NCI-H187 treated with DMSO at 0.1 percent for 48 hours (cell line): ENCODE measurements at places on chromosomes 7 and 10.

DNA sequence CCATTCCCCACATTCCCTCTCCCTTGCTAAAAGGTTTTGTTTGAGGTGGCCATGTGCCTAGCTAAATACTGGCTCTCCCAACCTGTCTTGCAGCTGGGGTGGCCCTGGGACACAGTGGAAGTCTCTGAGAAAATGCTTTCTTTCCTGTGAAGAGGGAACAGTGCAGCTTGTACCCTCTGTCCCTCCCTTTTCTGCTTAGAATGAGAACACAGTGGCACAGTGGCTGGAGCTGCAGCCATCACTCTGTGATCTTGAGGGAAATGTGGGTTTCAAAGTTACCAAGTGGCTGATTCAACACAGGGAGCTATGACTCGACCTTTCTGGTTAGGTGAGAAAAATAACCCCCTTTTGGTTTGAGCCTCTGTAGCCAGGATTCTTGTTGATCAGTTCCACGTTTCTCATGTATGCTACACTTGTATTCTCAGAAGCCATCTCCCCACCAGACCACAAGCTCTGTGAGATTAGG, 62.7 kb upstream of the CARD11 start:
- no peak for DNase-seq

DNA sequence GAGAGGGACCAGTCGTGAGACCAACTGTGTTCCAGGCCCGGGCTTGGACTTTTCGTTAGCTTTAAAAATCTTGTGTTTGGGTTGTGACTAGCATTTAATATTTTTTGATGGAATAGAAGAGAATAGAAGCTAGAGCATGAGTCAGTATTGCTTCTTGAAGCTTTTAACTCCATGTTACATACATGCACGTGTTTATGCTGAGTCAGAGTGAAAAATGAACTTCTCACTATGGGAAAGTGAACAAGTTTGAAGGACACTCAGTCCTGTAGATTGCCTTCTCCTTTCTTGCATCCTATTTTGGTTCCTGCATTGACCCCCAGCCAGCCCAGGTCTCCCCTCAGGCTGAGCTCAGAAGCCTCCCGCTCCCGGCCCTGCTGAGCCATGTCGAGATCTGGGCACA, 31.8 kb downstream of the GHRHR start:
- DNase-seq = no peak

DNA sequence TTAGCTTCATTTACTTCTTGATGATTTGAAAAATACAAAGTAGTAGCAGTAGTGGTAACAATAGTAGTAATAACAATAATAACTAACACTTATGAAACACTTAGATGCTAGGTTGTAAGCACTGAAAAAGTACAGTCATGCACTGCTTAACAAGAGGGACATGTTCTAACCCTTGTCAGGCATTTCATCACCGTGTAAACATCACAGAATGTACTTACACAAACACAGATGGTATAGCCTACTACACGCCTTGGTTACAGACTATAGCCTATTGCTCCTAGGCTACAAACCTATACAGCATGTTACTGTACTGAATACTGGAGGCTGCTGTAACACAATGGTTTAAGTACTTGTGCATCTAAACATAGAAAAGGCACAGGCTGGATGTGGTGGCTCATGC, 60.6 kb downstream of the PUS7 start:
- no peak for DNase-seq

- no peak for DNase-seq
Measured at GRCh38 chr7:71626206-71626605, 494.3 kb downstream of the GALNT17 start.

- peak; percentile 57 for DNase-seq
Measured at GRCh38 chr7:77791336-77791735, 6.9 kb downstream of the TMEM60 start.

DNA sequence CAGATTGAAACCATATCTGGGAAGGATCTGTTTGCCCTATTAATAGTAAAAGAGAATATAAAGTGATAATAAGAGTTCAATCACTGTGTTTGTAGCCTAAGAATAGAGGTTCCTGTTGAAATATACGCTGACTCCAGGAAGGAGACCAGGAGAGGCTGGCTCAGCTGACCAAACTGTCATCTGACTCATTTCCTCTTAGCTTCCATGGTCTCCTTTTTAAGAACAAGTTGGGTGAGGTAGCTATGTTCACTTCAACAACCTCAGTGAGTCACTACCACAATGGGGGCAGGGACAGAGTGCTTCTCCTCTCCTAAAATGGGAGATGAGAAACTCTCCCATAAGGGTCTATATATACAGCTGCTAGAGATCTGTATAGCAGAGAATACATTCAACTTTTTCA, 543.3 kb downstream of the CALN1 start:
- DNase-seq = no peak

GRCh38 chr10:68861253-68861652, 33.9 kb downstream of the STOX1 start:
- DNase-seq = no peak

DNA sequence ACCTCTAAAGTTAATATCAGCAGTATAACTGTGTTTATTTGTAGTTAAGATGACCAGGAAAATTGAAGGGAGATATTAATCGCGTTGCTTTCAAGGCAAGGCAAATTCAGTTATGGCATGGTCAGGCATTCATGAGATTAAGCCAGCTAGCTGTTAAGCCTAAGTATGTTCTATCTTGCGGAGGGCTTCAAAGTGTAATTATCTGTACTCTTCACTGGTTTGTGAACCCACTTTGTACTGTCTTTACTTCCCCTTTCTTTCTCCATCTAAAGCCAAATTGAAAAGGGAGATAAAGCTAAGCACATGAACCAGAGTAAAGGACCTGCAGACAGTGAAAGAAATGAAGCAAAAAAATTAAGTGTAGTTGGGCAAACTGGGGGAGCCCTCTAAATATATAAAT, 483.1 kb upstream of the NRP1 start:
- no peak for DNase-seq

DNA sequence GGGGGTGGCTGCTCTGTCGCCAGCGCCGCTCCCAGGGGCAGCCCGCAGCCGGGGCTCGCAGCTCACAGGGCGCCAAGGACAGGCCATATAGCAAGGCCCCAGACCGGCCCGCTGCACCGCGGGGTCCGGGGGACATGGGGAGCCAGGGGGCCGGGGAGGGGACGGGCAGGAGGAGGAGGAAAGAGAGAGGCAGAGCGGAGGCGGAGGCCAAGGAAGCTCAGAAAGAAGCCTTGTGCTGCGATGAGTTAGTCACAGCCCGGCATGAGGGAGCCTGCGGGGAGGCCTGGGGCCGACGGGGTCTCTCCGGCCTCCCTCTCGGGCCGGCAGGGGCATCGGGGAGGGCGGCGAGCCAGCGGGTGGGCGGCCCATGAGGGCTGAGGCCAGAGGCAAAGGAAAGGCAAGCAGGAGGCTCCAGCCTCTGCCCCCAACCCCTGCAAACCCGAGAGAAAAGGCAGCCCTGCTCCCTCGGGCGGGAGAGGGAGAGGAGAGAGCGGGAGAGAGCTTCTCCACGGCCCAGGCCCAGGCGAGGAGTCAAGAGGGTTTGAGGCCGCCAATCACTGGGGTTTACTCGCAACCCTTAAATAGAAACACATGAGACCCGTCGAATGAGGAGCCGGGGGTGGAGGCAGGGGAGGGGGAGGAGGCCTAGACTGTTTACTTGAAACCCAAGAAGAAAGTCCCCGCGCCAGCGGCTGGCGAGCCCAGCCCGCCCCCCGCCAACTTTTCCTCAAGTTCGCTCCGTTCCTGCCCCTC, 167.9 kb downstream of the NEURL1 start:
- peak; percentile 38 for DNase-seq

DNA sequence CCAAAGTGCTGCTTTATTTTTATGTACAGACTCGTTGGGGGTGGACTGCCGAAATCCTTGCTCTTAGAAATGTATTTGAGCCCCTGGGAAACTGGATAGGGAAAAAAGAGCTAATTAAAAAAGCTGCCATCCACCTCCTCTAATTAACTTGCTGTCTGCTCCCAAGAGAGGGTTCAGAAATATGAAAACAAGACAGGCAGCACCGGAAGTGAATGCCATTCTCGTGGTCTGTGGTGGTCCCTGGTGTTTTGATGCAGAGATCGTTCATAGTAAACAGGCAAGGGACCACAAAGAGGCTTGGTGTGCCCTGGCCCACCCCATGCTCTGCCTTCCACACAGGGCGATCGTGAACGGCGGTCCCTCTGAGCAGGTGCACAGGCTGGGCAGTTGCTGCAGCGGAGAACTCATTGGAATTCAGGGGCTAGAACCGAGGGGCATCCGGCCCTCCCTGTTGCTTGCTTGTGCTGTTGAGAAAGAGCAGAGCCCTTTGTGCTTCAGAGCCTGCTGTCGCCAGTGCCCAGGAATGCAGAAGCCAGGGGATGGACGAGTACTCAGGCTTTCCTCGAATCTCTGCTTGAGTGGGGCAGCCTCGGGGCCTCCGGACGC, 79.1 kb upstream of the BTBD16 start:
- DNase-seq = no peak

DNA sequence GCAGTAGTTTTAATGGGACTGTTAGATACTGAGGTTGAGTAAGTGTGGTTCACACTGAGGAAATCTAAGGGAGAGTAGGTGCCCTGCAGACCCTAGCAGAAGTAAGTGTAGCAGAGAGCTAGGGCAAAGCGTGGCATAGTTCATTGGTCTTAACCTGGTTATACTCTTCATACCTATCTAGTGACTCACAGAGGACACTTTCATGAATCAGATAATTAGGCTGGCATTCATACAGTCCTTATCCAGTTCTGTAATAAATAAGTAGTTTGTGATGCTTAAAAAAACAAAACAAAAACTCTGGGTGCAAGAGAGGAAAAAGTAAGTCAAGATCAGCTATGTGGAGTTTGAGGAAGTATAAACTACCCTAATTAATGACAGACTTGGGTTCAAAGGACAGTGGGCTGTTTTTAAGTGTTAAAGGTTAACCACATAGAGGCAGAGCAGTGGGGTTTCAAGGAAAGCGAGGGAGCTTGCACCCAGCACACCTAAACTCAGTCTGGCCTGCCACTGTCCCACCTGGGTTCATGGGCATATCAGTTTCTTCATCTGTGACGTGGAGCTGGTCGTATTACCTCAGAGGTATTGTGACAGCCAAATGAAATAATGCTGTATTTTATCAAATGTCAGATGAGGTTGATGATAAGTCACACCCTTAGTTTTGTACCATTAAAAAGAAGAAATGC, 27.1 kb downstream of the LMTK2 start:
- DNase-seq = no peak

- no peak for DNase-seq
Measured at GRCh38 chr10:132606031-132606491, 68.5 kb downstream of the INPP5A start.

GRCh38 chr10:75597773-75598440, 166.5 kb downstream of the LRMDA start:
- DNase-seq = no peak

DNA sequence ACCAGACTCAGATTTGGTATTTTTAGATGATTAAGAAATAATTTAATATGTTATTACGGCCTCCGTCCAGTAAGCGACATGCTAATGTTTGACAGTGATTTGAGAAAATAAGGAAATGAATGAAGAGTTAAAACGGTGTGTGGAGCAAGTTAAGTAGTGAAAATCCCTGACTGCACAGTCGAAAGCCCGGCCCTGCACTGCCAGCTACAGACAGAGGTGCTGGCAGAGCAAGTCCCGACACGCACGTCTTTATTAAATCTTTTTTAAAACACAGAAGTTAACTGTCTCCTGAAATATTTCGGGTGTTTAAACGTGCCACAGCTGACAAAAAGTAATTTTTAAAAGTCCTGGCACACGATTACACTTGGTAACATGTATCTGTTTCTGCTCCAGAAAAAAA, 293.4 kb upstream of the RNF32 start:
- DNase-seq = no peak

- no peak for DNase-seq
Measured at GRCh38 chr10:102534333-102534732, 30.6 kb downstream of the SUFU start.

DNA sequence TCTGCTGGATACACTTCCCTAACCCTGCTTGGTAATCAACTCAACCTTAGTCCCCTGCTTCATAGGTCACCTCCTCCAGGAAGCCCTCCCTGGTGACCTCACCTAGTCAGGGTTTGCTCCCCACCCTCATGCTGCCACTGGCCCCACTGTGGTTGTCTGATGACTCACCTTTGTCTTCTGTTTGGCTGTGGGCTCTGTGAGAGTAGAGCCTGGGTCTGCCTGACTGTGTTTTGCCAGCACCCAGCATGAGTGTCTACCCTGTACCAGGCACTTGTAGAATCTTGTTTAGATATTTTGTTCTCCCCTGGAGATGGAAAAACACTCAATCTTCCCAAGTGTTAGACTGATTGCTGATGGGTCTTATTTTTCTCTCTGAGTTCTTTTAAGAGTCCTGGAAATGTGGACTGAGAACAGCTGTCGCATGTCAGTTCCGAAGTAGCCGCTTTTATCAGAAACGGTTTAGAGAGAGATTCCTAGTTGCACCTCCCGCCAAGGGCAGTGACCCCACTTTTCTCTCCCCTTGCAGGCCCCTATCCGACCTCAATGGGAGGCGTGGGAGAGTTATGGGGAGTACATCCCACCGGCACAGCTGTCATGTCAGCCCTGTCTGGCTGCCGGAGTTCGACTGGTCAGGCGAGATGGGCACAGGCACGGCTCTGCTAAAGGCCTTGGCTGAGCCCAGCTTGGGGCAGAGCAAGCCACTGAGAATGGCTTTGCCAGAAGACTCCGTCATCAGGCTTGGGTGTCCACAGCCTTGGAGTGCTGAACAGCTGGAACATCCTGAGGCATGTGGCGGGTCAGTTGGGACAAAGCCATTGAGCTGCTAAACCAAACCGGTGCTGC, 134.3 kb downstream of the GRK5 start:
- DNase-seq = no peak

DNA sequence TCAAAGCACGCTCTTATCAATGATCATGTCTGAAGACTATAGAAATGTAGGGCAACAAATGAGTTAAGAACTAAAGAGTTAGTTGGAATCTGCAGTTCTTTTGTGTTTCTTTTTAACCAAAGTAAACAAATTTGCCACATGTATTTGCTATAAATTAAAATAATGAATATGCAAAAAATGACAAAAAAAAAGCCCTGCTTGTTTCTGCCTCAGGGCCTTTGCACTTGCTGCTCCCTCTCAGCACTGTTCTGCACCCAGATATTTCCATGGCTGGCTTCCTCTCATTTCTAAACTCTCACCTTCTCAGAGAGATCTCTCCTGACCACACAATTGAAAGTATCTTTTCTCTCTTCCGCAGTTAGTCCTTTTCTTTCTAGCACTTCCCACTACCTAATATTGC, 181.8 kb upstream of the YAE1 start:
- no peak for DNase-seq

DNA sequence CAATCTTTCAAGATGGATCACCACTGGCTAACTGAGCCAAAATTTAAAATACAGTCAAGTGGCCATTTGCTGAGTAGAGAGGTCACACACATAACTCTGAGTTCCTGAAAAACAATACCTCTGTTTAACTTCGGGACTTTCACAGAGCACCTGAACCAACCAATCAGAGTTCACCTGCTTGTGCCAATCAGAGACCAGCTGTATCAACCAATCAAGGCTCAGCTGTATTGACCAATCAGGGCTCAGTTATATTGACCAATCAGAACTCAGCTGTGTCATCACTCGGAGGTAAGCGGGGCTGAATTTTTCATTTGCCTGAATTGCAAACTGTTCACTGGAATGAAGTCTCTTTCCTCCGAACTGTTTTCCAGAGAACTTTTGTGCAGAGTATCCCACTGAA, 10.0 kb upstream of the CPXM2 start:
- no peak for DNase-seq
